NCI-H2029 treated with DMSO at 0.1 percent for 48 hours (cell line): ENCODE measurements at places on chromosomes 16 and 17.
A peak's percentile ranks its signal among the peaks of the same experiment; 100 is the strongest.

GRCh38 chr17:35088881-35089585 lies 25.5 kb upstream of the RFFL start:
- peak; percentile 42 for DNase-seq

DNA sequence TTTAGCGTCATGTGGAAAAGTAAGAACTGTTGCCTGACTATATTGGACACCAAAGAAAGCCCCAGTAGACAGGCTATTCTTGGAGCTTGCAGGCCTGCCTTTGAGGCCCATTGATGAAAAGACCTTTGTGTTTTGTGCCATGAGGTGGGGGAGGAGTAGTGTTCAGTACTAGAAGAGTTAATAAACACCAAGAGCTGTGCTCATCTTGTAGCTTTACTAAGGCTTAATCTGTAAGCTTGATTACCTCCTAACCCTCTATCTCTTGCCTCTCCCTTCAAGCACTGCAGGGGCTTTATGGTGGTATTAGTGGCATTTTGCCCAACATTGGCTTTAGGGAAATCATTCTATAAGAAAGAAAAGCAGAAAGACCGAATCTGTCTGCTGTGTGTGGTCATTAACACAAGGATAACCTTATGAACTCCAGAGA lies 220.2 kb upstream of the TBX2 start:
- no peak for DNase-seq

- DNase-seq: no peak
These were observed 18.5 kb upstream of the NAGLU start for GRCh38 chr17:42517516-42517915.

DNA sequence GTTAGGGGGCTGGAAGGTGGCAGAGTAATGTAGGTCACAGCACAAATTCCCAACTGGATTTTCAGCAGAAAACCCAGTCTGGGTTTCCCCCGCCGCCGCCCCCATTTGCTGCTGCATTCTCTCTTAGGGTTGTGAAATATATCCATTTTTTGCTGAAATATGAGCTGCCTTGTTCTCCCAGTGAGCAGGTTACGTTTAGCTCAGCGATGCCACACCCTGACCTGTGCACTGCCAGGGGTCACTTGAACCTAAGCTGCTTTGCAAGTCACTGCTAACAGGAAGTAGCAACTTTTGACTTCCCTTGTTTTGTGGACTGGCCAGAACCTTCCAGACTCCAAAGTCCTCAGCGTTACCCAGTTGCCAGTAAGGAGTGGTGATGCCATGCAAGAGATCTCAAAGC lies 274.1 kb downstream of the CPPED1 start:
- DNase-seq: no peak

DNA sequence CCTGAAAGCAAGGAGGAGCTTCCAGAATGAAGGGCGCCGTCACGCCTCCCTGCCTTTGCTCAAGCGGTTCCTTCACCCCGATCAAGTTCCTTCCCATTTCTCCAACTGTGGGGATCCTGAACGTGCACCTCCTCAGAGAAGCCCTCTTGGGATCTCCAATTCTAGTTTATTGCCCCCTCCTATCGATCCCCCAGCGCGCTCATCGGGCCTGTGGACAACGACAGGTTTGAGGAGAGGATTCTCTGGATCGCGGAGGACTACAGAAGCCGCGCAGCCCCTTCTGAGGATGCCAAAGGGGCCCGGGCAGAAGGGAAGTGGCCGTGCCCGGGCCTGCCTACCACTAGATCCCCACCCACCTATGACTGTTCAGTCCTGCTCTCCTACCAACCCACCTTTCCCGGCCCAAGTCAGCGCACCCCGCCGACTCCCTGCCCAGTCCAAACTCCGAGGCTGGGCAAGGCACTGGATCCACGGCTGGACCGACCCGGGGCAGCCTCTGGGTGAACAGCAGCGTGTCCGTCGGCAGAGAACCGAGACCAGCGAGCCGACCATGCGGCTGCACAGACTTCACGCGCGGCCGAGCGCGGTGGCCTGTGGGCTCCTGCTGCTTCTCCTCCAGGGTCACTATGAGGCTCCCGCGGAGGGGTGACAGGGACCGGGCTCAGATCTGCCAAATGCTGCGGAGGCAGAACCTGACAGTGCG lies 12.8 kb upstream of the CES3 start:
- no peak for DNase-seq

- no peak for DNase-seq
These were observed 32.8 kb downstream of the HELZ start for GRCh38 chr17:67212231-67212630.

GRCh38 chr17:4719684-4720221 lies 9.3 kb downstream of the ARRB2 start:
- no peak for DNase-seq

DNA sequence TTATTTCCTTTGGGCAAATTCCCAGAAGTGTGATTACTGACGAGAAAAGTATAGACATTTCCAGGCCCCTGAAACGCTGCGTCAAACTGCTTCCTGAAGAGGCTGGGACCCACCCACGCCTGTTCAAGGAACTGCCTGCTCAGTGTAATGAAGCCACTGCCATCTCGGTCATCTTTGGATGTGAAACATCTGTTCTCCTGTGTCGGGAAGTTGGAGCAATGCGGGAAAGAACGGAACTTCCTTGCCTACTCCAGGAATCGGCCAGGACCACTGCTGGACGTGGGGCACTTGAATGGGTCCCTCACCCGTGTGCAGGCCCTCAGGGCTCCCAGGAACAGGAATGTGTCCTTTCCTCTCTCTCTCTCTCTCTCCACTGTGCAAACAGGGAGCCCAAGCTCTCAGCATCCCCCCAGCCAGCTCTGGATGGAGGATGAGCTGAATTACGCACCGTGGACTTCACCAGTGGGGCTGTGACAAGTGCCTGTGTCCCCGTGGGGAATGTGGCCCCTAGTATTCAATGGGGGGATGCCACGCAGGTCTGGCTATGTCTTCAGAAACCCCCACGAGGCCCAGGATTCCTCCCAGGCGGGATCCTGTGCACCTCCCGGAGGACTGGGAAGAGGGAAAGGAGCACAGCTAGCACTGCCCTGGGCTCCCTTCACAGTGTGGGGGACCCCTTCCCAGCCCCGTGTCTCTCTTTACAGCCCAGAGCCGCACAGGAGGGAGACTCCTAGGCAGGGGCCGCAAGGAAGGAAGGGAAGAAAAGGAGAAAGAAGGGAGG lies 18.3 kb upstream of the LITAF start:
- DNase-seq: no peak

- DNase-seq: no peak
These were observed 226.0 kb upstream of the C16orf82 start for GRCh38 chr16:26840691-26841090.

- no peak for DNase-seq
These were observed 86.8 kb downstream of the CCT6B start for GRCh38 chr17:34874478-34874877.

GRCh38 chr17:44167181-44167861 lies 3.2 kb upstream of the ASB16 start:
- DNase-seq: peak; percentile 70

DNA sequence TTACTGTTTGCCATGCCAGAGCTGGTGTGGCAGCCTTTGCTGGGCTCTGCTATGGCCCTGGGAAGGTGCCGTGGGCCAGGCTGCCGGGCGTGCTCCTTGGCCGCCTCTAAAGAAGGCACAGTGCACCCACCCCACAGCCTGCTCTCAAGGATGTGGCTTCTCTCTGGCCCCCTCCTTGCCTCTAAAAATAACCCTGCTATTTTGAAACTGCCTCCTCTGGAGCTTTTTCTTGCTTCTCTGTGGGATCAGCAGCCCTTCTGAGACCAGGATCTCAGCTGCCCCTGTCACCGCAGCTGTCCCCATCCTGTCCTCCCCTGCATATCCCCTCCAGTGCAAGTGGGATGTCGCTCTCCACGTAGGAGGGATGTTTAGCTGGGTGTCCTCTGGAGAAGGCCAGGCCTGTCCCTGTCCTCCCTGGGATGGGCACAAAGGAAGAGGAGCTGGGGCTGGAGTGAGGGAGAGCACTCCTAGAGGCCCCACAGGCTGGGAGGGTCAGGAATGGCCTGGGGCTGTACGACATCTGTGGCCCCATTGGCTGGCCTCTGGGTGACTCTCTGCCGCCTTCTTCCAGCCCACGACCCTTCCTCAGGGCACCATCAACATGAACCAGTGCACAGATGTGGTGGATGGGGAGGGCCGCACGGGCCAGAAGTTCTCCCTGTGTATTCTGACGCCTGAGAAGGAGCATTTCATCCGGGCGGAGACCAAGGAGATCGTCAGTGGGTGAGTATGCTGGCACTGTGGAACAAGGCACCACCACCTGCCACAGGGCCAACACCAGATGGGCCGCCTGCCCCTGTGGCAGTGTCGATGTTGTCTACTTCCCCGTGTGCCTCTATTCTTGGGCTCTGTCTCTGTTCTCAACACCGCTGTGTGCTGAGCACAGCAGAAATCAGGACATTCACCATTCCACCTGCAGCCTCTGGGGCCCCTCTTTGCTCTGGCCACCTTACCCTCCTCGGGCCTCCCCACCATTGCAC lies 79.7 kb downstream of the PLD6 start:
- DNase-seq: no peak

- no peak for DNase-seq
These were observed 1.1 kb upstream of the FAM20A start for GRCh38 chr17:68602289-68602688.

- peak; percentile 44 for DNase-seq
These were observed 30.5 kb downstream of the CUEDC1 start for GRCh38 chr17:57924677-57925076.

GRCh38 chr17:63277629-63278028 lies 168.5 kb downstream of the CYB561 start:
- no peak for DNase-seq

- DNase-seq: no peak
These were observed 170.7 kb downstream of the CYB561 start for GRCh38 chr17:63275318-63275970.

GRCh38 chr17:74631468-74632450 lies 8.2 kb upstream of the CD300E start:
- no peak for DNase-seq

DNA sequence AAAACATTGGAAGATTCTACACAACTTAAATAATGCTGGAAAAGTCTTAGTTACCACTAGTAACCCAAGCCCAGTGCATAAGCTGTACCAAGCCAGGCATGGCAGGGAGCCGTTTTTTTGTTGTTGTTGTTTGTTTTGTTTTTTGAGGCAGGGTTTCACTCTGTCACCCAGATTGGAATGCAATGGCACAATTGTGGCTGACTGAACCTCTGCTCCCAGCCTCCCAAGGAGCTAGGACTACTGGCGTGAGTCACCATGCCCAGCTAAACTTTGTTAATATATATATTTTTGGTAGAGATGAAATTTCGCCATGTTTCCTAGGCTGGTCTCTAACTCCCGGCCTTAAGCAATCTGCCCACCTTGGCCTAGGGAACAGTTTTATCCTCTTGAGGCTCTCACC lies 564 bp upstream of the TMIGD1 start:
- no peak for DNase-seq

DNA sequence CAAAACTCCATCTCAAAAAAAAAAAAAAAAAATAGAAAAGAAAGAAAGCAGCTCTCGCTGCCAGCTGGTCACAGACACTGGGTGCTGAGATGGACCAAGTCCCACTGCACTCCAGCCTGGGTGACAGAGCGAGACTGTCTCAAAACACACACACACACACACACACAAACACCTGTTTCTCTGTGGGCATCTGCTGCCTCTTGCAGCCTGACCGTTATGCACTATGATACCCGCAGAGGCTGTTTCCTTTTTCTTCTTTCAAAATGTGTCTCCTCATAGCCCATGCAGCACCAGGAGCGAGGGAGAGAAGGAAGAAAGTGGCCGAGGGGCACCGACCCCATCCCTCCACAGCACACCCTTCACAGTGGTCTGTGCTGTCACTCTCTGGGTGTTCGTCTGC lies 36.9 kb upstream of the KLHDC4 start:
- no peak for DNase-seq

GRCh38 chr17:35117984-35118383 lies 1.7 kb downstream of the RAD51D start:
- no peak for DNase-seq

GRCh38 chr17:28997806-28998205 lies 8.0 kb downstream of the SEZ6 start:
- DNase-seq: peak; percentile 71

GRCh38 chr16:49158029-49158642 lies 123.5 kb downstream of the CBLN1 start:
- no peak for DNase-seq

DNA sequence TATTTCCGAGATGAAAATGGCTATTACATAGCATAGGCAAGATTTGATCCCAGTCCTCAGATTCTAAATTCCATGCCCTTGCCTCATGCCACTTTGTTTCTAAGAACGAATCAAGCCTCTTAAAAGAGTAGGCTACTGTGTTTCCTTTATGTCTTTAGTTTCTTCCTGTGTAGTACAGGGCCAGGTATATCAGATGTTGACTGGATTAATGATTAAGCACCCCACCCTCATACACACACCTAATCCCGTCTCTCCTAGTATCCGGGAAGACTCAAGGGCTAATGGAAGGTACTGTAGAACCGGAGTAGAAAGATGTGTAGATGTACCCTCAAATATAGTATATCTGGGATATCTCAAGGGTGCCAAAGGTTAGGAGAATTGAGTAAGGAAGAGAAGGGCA lies 6.7 kb downstream of the TOM1L1 start:
- no peak for DNase-seq

DNA sequence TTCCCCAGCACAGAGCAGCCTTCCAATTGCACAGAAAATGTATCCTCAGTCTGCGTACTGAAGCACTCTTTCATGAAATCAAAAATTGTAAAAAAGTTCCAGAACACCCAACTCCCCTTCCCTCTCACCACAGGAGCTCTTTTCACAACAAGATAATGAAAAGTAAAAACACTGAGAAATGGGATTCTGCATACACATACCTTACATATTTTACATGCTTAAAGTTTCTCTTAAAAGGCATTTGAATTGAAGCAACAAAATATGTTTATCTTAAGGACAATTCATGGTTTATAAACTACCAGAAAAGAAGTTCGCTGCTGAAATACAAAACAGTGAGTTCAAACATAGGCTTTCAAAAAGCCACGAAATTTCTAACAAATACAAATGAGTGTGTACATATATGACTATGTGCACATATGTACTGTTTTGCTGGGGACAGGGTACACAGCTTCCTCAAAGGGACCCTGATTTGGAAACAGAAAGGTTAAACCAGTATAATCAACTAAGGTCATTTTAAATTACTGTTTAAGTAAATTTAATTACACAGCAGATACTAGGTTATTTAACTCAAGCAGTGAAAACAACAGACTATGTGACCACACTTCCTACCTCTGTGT lies 33.8 kb downstream of the COG1 start:
- DNase-seq: no peak

DNA sequence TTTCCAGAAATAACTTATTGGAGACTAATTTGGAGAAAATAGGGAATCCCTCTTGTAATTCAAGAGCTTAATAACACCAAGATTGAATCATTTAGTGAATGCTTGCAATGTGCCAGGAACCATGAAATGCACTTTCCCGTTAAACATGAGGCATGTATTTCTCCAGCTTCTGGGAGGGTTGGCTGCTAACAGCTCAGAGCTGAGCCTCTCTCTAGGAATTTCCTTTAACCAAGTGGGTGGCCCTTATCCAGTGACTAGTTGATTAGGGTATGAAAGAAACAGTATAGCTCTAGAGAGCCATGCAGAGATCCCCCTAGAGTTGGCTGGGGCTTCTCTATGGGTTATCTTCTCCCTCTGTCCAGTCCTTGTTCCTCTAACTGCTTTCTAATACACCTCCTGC lies 356.4 kb upstream of the GOT2 start:
- DNase-seq: no peak

GRCh38 chr16:19127674-19128131 lies 13.9 kb downstream of the ITPRIPL2 start:
- no peak for DNase-seq

GRCh38 chr16:50442221-50442620 lies 73.4 kb upstream of the BRD7 start:
- no peak for DNase-seq
